Myocyte (in vitro differentiated cells): ENCODE measurements at places on chromosomes 13 and 19. TPM values are rescaled to one million over a fixed set of nuclear protein-coding genes. Genes with fewer than 3 reads are reported as not detected.

DNA sequence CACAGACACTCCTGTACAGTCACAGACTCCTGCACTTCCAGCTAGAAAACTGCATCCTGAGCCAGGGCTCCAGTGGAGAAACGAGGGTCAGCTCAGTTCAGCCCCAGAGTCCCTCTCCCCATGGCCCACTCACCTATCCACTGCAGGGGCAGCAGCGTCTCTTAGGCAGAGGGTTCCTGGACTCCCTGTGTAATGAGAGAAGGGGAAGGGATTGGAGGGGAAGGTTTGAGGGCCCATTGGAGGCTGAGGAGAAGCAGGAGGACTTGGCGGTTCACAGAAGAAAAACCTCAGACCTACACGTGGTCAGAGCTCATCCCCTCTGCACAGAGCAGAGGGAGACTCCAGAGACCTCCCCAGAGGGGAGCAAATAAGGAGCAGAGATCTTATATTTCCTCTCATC lies 9.2 kb upstream of the CEACAM18 start:
- DNase-seq: no peak

DNA sequence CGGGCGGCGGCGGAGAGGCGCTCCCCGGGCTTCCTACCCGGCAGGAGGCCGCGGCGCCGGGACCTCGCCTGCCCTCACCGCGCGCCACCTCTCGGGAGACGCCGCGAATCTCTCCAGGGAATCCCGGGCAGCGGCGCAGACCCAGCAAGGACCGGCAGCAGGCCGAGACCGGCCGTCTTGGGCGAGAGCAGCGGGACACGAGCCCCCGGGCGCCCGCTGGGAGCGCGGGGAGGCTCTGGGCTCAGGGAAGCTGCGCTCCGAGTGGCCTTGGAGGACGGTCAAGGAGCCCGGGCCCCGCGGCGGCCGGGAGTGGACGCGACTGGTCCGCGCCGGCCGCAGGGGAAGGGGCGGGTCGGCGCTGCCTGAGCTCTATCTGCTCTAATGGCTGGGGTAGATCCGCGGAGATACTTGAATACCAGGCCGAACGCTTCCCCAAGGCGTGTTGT lies 14.7 kb downstream of the CDX2 start:
- DNase-seq: no peak

DNA sequence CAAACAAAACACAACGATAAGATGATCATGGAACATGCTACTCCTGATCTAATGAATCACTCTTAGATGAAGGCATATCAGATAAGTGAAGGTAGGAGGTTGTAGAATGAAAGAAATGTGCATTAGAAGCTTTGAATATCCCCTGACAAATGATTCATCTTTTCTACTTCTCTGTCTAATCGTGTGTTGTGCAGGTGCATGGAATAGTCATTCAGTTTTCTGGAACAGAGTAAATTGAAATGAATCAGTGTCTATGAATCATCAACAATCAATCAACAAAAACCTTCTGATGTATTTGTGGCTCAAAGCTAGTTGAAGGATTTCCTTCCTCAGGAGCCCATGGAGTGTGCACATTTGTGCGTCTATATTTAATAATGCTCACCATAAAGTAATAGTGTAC lies 1290.4 kb upstream of the PCDH20 start:
- no peak for DNase-seq

DNA sequence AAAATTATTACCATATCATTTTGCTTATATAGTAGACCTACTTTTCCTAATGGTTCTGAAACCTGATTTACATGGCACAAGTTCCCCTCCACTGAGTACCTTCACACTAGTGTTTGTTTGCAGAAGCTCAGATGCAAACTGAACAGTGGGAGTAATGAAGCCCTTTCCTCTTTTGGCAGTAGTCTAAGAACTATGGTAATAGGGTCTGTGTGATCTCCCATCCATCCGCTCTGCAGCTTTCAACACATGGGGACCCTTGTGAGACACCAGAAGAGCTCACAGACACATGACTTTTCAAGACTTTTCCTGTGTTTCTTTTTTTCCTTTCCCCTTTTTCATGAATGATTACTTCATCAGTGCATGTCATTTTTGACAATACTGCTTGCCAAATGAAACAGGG lies 336.0 kb downstream of the ATP8A2 start:
- no peak for DNase-seq

SIGLEC8 gene
- total RNA-seq: not detected in 2 replicates
